ENCODE measurements at places on chromosomes 12 and 14.

- DNase-seq: no peak
Observed at GRCh38 chr14:34569750-34570149, 30.2 kb upstream of the EAPP start.

- DNase-seq: no peak
Observed at GRCh38 chr14:53875324-53875897, 81.2 kb downstream of the BMP4 start.

- DNase-seq: no peak
Observed at GRCh38 chr12:117027251-117028086, 71.7 kb downstream of the TESC start.

DNA sequence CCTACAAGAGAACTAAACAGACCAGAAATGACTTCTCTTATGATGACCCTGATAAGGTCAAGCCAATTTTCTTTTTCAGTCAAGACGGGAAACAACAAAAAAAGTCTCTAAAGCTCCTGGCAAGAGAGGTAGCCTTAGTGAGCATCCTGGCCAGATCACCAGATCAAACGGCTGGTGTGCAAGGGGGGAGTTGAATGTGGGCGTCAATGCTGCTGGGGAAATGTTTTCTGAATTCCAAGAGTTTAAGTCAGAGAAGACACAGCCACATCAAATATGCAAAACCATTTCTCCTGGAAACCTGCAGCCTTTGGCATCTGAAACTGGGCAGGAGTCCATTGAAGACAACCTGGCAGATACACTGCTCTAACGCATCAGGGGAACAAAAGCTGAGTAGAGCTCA is 16.0 kb upstream of the SELPLG start:
- DNase-seq: no peak

DNA sequence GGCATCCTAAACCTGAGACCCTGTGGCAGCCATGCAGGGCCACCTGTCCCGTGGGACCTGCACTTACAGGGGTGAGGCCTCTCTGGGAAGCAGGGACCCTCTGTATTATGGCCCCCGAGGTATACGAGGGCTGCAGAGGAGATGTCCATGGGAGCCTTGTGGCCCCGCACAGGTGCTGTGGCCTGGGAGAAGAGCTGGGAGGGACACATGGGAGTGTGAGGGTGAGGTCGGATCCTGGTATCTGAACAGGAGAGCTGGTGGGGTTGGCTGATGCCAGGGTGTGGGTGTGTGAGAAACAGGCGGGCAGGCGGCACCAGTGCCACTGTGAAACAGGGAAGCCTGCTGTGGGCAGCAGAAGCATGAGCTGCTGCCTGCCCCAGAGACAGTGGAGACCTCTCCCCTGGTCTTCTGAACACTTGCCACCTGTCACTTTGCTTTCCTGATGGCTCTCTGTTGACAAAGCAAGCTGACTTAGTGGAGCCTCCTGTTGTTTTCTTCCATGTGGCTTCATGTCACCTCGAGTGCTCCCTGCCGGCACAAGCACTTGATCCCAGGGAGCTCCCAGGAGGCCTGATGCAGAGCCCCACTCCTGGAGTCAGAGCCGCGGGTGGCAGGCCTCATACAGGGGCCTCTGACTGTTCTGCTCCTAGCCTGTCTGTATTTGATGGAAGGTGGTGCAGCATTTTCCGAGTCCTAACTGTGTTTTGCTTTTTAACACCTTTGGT is 19.8 kb upstream of the AMN start:
- no peak for DNase-seq

- DNase-seq: peak; percentile 80
Observed at GRCh38 chr12:77231501-77231918, 166.1 kb upstream of the E2F7 start.

GRCh38 chr14:73811164-73811503 is 40.5 kb upstream of the PTGR2 start:
- no peak for DNase-seq

DNA sequence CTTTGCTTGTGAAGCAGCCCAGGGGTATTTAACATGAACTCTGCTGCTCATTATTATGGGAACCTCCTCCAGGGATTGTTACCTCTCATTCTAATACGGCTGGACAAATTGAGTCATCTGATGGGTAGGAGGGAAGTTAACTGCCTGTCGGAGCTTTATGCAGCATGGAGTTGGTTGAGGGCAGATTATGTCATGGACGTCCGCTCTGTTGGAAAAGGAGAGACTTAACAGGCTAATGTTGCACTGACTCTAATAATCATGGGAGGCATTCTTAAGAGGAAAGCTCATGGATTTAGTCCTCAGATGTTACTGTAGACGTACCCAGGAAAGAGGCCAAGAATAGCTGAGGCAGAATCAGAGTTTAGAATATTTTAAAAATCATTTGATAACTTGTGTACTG is 9.9 kb downstream of the POP5 start:
- no peak for DNase-seq

DNA sequence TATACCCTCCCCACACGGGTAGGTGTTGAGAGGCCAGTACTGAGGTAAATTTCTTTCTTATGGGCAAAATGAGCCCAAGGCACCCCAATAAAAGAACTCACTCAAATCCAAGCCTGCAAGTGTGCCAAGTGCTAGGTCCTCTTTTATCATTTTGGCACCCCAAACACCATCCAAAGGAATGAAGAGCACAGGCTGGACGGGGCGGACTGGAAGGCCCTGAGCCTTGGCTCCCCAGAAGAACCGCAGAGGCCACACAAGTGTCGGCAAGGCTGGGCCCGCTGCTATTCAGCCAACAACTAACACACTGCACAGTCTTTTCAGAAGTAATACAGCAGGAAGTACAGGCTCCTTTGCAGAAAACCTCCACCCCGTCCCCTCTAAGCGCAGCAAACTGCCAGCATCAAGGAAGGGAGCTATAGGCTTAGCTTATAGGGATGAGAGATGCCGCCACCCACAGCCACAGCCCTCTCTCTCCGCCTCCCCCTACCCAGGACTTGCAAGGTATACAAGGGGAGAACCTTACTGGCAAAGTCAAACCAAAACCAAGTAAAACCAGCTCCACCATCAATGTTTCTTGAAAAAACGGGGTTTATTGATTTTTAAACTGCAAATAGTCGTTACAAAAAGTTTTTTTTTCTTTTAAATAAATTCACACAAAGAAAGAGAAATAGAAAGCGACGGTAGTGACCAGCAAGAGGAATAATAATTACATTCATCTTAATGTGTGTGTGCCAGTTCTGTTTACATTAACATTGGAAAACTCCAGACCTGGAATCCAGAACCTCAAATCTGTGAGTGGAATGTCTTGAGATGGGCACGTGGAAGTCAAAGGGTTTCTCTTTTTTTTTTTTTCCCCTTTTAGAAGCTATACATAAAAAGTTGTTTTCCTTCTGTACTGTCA is 5.5 kb downstream of the ZFP36L1 start:
- no peak for DNase-seq

DNA sequence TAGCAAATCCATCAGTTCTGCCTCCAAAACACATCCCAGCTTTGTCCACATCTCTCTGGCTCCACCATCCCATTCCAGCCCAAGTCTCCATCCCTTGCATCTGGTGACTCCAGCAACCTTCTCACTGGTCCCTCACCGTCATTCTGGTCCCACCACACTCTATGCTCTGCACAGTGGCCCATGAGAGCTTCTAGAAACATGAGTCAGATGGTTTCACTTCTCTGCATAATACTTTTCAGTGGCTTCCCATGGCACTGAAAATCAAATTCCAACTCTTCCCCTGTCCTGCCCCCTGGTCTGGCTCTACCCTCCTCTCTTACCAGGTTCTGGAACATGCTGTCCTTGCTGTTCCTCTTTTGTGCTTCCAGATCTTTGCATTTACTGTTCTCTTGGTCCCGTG is 17.2 kb upstream of the C12orf76 start:
- no peak for DNase-seq

- no peak for DNase-seq
Observed at GRCh38 chr12:16407346-16407745, 59.9 kb downstream of the MGST1 start.

DNA sequence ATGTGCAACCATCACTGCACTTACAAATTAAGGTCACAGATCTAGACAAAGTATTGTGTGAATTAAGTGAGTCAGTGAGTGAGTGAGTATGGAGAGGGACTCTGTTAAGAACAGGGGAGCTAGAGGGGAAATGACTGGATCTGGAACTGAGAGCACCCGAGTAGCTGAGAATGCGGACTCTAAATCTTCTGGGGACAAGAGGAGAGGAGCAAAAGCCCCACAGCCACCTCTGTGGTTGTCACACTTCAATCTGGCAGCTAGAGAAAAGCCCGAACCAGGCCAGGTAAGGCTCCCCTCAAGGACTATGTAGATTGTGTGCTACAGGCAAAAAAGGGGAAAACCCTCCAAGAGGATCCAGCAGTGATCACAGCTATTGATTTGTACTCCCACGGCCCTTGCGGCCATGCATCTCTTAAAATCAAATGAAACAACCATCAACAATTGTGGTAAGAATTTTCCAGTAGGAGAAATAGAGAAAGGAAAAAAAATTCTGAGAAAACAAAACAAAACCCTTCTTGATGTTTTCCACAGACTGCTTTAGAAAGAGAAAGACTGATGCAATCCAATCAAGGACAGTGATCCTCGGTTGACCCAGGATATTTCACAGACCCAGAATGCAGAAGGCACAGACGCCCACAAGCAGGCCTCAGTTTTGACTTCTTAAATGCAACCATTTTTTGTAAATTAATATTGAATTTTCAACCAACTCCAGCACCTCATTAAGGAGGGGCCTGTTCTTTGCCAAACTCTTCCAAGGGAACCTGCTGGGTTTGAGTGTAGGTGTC is 109.6 kb downstream of the SLC38A6 start:
- no peak for DNase-seq

DNA sequence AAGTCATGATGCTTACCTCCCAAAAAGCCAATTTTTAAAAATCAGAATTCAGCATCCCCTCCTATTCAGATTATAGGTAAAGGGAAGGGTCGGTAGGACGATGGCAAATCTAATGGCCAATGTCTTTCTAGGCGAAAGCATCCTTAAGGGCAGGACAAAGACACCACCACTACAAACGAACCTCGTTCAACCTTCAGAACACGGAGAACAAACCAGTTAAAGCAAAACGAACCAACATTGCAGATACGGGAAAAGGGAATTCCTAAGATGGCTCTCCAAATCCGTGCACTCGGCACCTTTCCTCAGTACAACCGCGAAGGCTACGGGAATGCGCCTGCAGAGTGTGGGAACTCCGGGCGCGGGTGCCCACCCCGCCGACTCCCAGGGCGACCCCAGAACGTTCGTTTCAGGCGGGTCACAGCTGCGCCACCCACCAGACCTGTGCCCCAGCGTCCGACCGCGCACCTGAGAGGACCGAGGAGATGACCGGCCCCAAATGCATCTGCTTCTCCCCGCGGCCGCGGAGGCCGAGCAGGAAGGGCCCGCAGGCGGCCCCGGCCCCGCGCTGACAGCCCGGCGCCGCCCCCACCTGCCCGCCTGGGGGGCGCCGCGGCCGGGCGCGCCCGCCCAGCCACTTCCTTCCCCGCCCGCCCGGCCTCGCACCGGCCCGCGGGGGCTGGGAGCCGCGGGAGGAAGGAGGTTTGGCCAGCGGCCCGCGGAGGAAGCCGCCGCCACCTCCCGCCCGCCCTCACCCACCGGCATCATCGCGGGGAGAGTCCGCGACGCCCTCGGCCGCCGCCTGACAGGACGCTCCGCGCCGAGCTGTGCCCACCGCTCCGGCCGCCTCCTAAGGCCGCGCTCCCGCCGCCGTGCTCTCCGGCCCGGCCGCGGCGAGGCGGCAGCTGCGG is 578 bp downstream of the PPP1R13B start:
- no peak for DNase-seq

DNA sequence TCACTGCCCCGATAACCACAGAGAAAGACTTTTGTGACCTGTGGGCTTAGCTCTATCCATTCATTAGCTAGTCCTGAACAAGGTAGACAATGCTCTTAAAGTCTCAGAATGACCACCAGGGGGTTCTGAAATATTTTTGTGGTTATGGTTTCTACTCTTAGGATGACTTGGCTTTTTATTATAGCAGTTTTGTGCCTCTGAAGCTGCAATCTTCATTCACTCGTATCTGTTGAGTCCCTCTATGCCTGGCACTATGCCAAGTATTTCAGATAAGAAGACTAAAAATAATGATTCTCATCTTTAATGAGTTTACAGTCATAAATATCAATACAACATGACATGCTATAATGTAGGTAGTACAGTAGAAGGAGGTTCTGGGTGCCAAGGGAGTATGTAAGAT is 130.8 kb upstream of the TRHDE start:
- no peak for DNase-seq

- DNase-seq: no peak
Observed at GRCh38 chr14:88289234-88289633, 33.8 kb downstream of the KCNK10 start.

GRCh38 chr14:90616313-90616712 is 199.9 kb downstream of the TTC7B start:
- DNase-seq: no peak

DNA sequence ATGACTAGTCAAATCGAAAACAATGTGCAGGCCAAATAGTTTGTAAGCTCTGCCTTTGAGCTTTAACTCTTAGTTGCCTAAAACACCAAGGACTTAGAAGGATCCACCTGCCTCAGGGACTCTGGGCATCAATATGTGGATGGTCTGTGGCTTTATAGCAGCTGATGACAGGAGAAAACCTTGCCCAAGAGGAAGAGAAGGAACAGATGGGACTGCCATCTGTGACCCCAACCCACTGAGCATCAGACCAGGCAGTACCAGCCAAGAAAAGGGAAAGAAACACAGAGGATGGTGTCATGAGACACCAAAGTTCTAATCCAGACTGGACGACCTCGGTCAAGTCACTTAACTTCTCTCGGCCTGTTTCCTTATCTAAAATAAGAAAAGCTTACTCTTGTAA is 12.7 kb downstream of the TGFB3 start:
- no peak for DNase-seq

- peak; percentile 30 for DNase-seq
Observed at GRCh38 chr14:51293149-51293911, 53.3 kb downstream of the TMX1 start.

GRCh38 chr12:113664224-113664681 is 192.6 kb upstream of the LHX5 start:
- no peak for DNase-seq

DNA sequence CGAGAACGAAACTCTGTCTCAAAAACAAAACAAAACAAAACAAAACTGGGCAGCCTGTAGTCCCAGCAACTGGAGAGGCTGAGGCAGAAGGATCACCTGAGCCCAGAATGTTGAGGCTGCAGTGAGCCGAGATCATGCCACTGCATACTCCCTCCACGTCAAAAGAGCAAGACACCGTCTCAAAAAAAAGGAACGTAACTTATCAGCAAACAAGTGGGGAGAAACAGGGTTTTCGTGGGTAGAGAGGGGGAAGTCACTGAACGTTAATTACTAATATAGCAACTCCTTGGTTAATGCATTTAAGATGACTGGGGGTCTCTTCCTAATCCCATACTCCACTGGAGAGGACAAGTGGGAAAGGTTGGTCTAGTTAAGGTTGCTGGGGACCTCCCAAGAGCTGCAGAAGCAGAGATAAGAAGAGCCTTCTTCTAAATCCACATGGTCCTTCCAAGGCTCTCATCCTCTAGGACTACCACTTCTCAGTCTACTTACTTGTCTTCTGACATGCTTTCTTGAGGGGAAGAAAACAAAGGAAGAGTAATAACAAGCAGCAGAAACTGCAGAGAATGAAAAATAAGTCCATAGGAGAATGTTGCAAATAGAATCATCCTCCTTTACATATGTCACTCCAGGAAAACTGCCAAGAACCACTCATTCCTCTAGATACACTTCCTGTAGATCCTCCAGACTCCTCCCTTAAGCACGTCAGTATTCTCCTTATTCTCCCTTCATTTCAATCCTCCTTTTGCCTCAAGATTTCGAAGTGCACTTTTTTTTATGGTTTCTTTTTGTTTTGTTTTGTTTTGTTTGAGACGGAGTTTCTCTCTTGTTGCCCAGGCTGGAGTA is 5.8 kb downstream of the NUMB start:
- DNase-seq: no peak

Measured in AG09319 (cell line).